Midbrain (tissue), 1 donor: ENCODE measurements at places on chromosomes 4 and X.

DNA sequence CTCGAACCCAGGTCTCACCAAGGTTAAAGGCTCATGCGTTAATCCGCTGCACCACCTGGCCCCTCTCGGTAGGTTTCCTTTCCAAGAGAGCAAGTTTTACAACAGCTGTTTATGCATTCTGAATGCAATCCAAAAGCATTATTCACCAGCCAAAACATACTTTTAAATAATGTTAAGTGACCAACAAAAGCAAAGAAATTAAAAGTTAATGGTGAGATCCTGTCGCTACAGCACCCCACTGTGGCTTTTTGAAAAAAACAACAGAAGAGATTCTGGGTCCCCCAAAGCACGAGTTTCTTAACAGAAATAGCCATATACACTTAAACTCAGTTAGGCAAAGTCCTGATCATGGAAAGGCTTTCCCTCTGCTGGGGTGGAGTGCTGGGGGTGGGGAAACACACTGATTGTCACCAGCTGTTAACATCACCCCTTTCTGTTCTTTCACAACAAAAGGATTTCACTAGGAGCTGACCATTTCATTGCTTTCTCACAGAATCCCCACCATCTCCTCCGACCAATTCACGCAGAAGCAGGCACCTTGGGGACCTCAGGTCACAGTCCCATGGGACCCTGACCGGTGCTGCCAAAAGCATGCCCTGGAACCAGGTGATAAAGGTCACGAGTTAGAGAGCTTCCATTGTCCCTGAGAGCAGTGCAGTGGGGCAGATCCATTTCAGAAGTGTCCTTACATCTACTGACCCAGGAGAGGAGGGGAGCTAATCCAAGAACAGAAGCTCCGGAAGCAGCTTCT, 51.2 kb downstream of the ZNF827 start:
- peak; percentile 54 for DNase-seq

DNA sequence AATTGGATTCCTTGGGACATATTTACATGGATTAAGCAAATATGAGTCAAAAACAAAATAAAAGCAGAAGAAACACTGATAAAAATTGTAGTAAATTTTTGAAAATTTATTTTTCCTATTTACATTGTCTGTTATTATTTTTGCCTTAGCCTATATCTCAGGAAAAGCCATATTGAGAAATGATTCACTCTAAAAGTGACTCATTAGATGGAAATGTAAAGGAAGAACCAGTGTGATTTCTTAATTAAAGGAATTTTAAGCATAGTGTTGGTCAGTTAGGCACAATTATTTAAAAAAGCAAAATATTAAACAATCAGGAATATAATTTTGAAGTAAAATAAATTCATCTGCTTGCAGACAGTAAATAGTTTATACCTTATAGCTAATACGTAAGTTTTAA, 167.4 kb upstream of the NAP1L5 start:
- no peak for DNase-seq

- no peak for DNase-seq
Observed at GRCh38 chr4:9976781-9977180, 44.5 kb downstream of the SLC2A9 start.

DNA sequence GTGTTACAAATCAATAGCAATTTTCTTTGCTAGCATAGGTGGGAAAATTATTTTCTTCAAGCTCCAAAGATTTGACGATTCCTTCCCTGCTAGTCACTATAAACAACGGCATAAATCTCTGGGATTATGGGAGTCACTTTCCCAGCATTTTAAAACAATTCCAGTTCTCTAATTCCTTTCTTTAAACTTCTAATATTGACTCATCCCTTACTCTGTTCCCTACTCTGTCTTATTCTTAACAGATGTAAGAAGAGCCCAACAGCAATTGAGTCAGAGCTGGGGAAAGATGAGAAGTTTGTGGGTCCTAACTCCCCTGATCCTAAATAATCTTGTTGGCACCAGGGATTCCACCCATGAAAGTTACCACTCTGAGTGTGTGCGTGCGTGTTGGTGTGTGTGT, 47.4 kb upstream of the IL21 start:
- no peak for DNase-seq

- no peak for DNase-seq
Observed at GRCh38 chr4:15832523-15833451, 54.7 kb downstream of the CD38 start.

GRCh38 chrX:124212622-124213021, 119.8 kb upstream of the TEX13D start:
- DNase-seq, result no peak

- no peak for DNase-seq
Observed at GRCh38 chr4:55819634-55820033, at the start of gene EXOC1L. EXOC1L (plus strand) TSS chr4:55819790; CDS start chr4:55820027, 237 bp downstream.

GRCh38 chr4:85826060-85826678, 351.2 kb downstream of the ARHGAP24 start:
- no peak for DNase-seq

GRCh38 chr4:112222219-112222955, 9.2 kb upstream of the AP1AR start:
- DNase-seq, result no peak

DNA sequence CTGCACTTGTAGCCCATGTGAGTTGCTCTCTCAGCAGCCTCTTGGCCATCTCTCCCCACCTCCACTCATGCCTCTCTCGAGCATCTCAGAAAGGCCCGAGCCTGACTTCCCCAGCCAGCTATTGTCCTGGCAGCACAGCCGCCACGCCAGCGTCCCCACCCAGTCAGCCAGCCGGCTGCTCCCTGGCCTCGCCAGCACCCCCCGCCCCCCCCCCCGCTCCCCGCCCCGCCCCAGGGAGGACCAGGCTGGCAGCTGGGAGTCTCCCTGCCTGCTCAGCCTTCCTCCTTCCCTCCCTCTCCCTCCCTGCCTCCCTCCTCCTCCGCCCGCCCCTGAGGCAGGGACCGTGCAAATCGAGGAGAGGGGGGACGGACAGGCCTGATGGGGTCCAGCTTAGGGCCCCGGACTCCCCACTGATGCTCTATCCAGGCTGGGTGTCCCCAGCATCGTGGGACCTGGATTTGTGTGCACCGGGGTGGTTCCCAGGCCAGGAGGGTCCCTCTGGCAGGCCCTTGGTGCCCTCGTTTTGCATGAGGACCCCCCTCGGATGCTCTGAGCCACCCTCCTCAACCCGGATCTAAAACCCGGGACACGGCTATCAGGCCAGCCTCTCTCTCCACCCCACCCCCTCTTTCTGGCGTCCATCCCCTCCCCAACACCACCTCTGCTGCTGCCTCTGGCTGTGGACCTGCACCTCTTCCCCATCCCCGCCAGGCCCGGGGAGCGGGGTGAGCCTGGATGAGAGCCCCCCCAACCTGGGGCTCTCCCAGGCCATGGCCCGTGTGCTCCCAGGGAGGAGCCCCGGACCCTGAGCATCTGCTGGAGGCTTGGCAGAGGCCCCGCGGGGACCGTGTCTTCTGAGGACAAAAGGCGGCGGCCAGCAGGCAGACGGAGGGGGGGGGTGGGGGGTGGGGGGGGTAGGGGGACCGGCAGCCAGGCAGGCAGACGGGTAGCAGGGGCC, at the start of gene GPR173:
GPR173 (plus strand) TSS at position 621 of the 958 bp plus-strand sequence. CDS start 27,833 bp downstream, outside the sequence.
- DNase-seq, result peak; percentile 50

GRCh38 chr4:7428261-7429068, 6.3 kb downstream of the PSAPL1 start:
- no peak for DNase-seq

- DNase-seq, result no peak
Observed at GRCh38 chr4:7254736-7255487, 62.6 kb downstream of the SORCS2 start.

DNA sequence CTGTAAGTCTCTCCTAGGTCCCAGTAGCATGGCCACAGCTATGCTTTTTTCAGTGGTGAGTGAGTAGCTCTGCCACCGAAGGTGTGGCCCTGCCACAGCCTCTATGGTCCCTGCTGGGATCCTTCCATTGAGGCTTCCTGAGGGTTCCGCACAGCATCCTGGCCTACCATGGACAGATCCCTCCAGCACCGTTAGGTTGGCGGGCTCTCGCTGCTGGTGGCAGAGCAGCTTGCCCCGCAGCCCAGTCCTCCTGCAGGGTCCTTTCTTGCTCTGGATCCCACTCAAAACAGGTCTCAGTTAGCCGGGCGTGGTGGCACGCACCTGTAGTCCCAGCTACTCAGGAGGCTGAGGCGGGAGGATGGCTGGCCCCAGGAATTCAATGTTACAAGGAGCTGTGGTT, 2.4 kb upstream of the PDZD4 start:
- DNase-seq, result no peak

DNA sequence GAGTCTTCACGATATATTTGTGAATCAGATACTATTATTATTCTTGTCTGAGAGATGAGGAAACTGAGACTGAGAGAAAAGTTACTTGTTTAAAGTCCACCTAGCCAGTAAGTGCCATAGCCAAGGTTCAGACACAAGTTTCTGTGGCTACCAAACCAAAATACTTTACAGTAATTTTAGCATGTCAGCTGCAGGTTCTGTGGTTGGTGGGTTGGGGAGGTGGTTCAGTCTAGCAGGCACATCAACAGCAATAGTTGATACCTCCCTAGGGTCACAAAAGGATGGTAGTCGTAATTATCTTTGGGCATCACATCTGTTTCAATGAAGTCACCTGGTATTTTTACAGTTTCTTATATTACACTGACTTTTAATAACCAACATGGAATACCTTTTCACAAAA, 35.6 kb upstream of the EDA2R start:
- no peak for DNase-seq

GRCh38 chr4:122619611-122620010, 1.3 kb downstream of the IL21 start:
- DNase-seq, result no peak

DNA sequence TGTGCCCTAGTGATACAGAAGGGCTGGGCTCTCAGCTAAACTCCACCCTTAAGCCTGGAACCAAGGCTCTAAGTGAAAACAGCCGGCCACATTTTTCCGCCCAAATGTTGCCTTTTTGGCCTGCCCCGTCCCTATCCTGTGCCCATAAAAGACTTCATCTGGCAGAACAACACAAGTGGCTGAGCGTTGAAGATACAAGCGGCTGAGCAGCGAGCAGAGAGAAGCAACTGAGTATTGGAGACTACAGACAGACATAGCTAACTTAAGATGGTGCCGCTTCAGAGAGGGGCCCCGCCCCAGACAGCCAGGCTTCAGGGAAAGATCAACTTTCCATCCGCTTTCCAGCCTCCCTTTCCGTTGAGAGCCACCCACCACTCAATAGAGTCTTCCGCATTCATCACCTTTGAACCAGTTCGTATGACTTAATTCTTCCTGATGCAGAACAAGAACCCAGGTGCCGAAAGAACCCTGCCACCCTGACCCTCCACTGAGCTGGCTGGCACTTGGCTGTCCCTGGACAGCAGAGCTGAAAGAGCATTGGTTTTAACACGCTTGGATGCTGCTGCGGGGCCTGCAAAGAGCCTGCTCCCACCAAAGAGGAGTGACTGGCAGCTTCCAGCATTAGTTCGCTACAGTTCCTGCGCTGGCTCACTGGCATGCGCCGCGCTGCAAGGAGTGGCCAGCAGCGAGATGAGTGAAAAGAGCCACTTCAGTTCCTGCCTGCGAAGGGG, 853.2 kb upstream of the INTU start:
- no peak for DNase-seq

- DNase-seq, result peak; percentile 70
Observed at GRCh38 chr4:184805462-184806228, 20.1 kb downstream of the ACSL1 start.

DNA sequence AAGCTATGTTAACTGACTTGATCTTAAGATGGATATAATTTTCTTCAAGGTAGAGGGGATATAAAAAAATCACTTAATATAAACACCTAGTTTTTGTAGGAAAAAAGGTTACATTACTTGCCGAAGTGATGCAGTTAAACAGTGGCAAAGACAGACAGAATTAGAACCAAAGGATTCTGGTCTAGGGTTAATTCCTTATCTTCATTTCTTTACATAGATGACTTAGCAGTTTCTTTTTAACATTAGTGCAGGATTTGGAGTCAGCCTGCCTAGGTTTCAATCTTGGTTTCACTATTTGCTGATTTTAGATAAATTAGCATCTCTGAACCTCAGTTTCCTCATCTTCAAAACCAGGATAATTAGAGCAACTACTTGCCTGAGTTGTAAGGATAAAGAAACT, 14.3 kb downstream of the ZAR1 start:
- no peak for DNase-seq

DNA sequence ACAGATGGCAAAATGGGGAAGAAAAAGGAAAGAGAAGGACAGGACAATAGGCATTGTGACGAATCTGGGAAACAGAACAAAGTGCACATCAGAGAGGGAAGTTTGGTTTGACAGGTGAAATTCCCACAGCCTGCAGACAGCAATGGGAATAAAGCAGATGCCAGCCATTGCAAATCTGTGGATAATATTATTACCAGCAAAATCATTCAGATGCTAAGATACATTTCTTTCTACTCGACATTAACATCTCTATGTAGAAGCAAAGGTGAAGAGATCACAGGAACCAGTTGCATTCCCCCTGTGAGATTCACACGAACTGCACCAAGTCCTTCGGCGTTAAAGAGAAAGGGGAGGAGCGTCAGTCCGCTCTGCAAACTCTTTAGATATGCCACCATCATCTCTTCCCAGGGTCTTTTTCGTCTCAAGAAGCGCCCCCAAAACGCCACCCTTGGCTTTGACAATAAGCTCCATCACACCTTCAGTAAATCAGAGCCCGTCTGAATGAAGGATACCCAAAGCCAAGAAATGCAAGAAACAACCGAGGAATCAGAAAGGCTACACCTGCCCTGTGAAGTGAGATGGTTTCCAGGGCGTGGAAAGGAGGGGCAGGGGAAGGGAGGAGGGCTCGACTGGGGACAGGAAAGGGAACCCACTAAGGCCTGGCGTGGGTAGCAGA, 1.9 kb downstream of the NEUROG2 start:
- DNase-seq, result no peak

- no peak for DNase-seq
Observed at GRCh38 chr4:16122784-16123183, 39.0 kb upstream of the PROM1 start.

GRCh38 chr4:172750910-172751309, 417.7 kb upstream of the GALNT7 start:
- no peak for DNase-seq

GRCh38 chrX:40105835-40106675, 8.3 kb upstream of the BCOR start:
- DNase-seq, result peak; percentile 71

GRCh38 chrX:72020204-72020603, 109.6 kb downstream of the NHSL2 start:
- DNase-seq, result no peak
